ENCODE measurements at places on chromosomes 16 and 17.

GRCh38 chr16:12327971-12328726 lies 351.6 kb downstream of the SNX29 start:
- peaks cover 17% of the 10 kb centered on the region for H3K4me1 ChIP-seq
- no peaks in the 10 kb centered on the region for H3K36me3 ChIP-seq
- DNase-seq = no peak
- H3K4me3 ChIP-seq = no peak overlapping the region
- no peak overlapping the region for H3K27ac ChIP-seq
- no peaks in the 10 kb centered on the region for H3K27me3 ChIP-seq

DNA sequence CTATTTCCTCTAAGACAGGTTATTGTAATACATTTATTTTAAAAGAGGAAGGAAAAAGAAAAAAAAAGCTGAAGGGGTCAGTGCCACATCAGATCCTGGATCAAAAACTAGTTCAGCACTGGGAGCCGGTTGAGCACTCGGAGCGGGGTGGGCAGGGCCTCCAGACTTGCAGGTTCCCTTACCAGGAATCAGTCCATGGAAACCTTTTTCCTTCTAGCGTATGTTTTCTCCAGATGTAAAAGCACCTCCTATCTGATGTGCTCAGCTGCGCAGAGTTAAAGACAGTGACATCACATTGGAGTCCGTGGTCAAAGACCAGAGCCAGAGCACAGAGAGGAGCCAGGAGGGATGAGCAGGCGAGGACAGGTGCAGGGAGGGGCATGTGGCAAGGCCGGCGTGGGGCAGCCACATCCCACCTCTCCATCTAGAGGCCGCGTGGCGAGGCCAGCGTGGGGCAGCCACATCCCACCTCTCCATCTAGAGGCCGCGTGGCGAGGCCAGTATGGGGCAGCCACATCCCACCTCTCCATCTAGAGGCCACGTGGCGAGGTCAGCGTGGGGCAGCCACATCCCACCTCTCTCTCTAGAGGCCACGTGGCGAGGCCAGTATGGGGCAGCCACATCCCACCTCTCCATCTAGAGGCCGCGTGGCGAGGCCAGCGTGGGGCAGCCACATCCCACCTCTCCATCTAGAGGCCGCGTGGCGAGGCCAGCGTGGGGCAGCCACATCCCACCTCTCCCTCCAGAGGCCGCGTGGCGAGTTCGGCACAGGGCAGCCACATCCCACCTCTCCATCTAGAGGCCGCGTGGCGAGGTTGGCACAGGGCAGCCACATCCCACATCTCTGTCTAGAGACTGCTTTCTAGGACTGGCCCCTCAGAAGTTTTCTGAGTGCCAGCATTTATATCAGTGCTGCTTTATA lies 166.8 kb upstream of the CHMP6 start:
- DNase-seq = no peak
- H3K27ac ChIP-seq = no peak overlapping the region
- H3K4me3 ChIP-seq = no peak overlapping the region
- peaks cover 4% of the 10 kb centered on the region for H3K27me3 ChIP-seq
- H3K4me1 ChIP-seq = peaks cover 24% of the 10 kb centered on the region
- H3K36me3 ChIP-seq = peaks cover 17% of the 10 kb centered on the region

GRCh38 chr16:83888672-83889044 lies 10.3 kb upstream of the MLYCD start:
- H3K4me1 ChIP-seq = no peaks in the 10 kb centered on the region
- DNase-seq = no peak
- H3K27me3 ChIP-seq = peaks cover 14% of the 10 kb centered on the region
- H3K36me3 ChIP-seq = 0 out of 2 replicates have a peak, but pooled peaks cover 4% of the 10 kb centered on the region

GRCh38 chr17:62322313-62322712 lies 58.0 kb upstream of the EFCAB3 start:
- H3K4me1 ChIP-seq = no peaks in the 10 kb centered on the region
- H3K27me3 ChIP-seq = peaks cover 25% of the 10 kb centered on the region
- H3K27ac ChIP-seq = no peak overlapping the region
- no peak overlapping the region for H3K4me3 ChIP-seq
- H3K36me3 ChIP-seq = no peaks in the 10 kb centered on the region

DNA sequence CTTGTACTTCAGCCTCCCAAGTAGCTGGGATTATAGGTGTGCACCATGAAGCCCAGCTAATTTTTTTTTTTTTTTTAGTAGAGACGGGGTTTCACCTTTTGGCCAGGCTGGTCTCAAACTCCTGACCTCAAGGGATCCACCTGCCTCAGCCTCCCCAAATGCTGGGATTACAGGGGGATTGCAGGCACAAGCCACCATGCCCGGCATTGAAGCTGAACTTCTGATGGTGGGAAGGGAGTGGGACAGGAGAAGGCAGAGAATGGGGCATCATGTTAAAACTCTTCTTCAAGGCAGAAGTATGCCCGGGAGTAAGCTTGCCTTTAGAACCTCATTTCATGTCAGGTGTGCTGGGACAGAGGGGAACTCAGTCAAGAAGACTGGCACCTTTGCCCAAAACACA lies 48.6 kb upstream of the ZFHX3 start:
- peaks cover 9% of the 10 kb centered on the region for H3K27me3 ChIP-seq
- H3K4me1 ChIP-seq = no peaks in the 10 kb centered on the region
- no peak for DNase-seq
- no peak overlapping the region for H3K27ac ChIP-seq

GRCh38 chr17:60823515-60823914 lies 145.9 kb downstream of the BCAS3 start:
- no peak for DNase-seq
- peaks cover 6% of the 10 kb centered on the region for H3K4me1 ChIP-seq
- H3K36me3 ChIP-seq = no peaks in the 10 kb centered on the region
- H3K27ac ChIP-seq = no peak overlapping the region
- H3K27me3 ChIP-seq = no peaks in the 10 kb centered on the region
- no peak overlapping the region for H3K4me3 ChIP-seq

DNA sequence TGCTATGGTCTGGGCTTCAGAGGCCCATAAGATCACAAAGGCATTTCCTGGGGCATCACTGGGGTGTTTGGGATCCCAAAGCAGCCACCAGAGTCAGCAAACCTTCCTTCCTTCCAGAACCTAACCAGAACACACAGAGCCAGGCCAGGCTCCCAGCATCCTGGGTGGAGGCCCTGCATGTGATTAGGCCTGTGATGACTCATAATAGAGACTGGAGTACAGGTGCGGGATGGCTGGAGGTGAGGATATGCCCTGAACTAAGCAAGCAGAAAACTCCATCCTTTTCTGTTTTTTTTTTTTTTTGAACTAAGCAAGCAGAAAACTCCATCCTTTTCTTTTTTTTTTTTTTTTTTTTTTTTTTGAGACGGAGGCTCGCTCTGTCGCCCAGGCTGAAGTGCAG lies 17.7 kb upstream of the GFOD2 start:
- H3K27me3 ChIP-seq = no peaks in the 10 kb centered on the region
- H3K36me3 ChIP-seq = peaks cover 11% of the 10 kb centered on the region
- H3K4me3 ChIP-seq = no peak overlapping the region
- no peaks in the 10 kb centered on the region for H3K4me1 ChIP-seq

- no peak for DNase-seq
- H3K4me1 ChIP-seq = peaks cover 12% of the 10 kb centered on the region
- H3K36me3 ChIP-seq = peaks cover 26% of the 10 kb centered on the region
- H3K27me3 ChIP-seq = no peaks in the 10 kb centered on the region
- H3K4me3 ChIP-seq = no peak overlapping the region
- no peak overlapping the region for H3K27ac ChIP-seq
These were observed 10.9 kb upstream of the NT5C start for GRCh38 chr17:75142236-75142971.

GRCh38 chr17:79388556-79389295 lies 222.1 kb downstream of the RBFOX3 start:
- H3K4me3 ChIP-seq = no peak overlapping the region
- H3K36me3 ChIP-seq = 0 out of 2 replicates have a peak, but pooled peaks cover 4% of the 10 kb centered on the region
- H3K27me3 ChIP-seq = peaks cover 28% of the 10 kb centered on the region
- H3K27ac ChIP-seq = no peak overlapping the region

GRCh38 chr16:66901626-66902025 lies 17.1 kb downstream of the CDH16 start:
- H3K36me3 ChIP-seq = no peaks in the 10 kb centered on the region
- no peak overlapping the region for H3K4me3 ChIP-seq
- H3K27me3 ChIP-seq = peaks cover 9% of the 10 kb centered on the region
- H3K27ac ChIP-seq = no peak overlapping the region
- no peak for DNase-seq

DNA sequence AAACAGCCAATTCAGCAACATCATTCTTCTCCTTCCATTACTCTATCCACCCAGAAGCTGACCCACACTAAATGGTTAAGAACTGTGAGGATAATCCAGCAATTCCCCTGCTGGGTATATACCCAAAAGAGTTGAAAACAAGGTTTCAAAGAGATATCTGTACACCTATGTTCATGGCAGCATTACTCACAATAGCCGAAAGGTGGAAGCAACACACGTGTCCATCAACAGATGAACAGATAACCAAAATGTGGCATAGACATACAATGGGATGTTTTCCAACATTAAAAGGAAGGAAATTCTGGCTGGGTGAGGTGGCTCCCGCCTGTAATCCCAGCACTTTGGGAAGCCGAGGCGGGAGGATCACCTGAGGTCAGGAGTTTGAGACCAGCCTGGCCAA lies 19.9 kb downstream of the MIS12 start:
- no peak for DNase-seq
- H3K27me3 ChIP-seq = no peaks in the 10 kb centered on the region
- H3K4me3 ChIP-seq = no peak overlapping the region
- peaks cover 20% of the 10 kb centered on the region for H3K36me3 ChIP-seq
- no peak overlapping the region for H3K27ac ChIP-seq
- H3K4me1 ChIP-seq = peaks cover 25% of the 10 kb centered on the region

DNA sequence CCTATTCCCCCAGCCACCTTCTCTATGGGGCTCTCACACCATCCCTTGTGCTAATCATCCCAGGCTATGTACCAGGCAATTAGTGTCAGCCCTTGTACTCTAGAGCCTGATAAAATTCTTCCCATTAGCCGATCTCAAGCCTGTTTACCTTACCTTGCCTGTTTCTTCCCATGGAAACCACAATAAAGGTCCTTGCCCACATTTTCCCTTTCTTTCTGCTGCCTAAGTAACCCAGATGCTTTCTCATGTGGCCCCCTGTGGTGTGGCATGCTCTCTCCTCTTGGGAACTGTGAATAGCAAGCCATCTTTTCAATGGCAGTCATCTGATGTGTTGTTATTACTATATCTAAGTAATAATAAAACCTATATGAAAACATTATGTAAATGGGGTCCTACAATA lies 265.8 kb upstream of the ELAC2 start:
- H3K27me3 ChIP-seq = peaks cover 4% of the 10 kb centered on the region
- H3K27ac ChIP-seq = no peak overlapping the region
- H3K36me3 ChIP-seq = no peaks in the 10 kb centered on the region
- H3K4me1 ChIP-seq = no peaks in the 10 kb centered on the region
- no peak for DNase-seq
- no peak overlapping the region for H3K4me3 ChIP-seq

DNA sequence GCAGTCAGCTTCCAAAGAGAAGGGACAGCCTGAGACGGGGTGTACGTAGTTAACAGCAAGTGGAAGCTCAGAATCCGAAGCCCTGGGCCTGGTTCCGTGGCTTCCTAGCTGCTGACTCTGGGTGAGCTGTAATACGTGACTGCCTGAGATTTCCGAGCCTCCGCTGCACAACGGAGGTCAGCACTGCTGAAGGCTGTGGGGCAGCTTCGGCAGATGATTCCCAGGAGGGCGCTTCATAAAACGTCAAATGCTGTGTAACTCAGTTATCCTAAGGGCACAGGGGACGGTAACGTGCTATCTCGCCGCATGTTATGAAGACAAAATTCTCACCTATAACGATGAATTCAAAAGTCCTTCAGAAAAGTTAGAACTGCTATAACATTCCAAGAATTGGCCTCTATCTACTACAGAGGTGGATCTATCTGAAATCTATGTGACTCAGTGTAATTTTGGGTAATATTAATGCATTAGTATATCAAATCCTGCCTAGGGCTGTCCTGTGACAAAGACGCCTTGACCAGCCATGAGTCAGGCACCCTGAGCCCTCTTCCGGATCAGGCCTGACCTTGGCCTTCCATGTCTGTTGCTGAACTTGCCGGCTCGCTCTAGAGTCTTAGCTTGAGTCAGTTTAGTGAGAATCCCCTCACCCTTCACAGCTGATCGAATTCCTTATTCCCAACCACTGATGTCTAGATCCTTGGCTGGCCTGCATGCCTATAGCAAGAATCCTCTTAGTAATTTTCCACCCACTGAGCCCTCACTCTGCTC lies 43.5 kb downstream of the MARF1 start:
- DNase-seq = peak; percentile 11
- peaks cover 8% of the 10 kb centered on the region for H3K27me3 ChIP-seq
- peaks cover 63% of the 10 kb centered on the region for H3K36me3 ChIP-seq
- no peak overlapping the region for H3K4me3 ChIP-seq
- H3K27ac ChIP-seq = peak overlapping the region; percentile 4

DNA sequence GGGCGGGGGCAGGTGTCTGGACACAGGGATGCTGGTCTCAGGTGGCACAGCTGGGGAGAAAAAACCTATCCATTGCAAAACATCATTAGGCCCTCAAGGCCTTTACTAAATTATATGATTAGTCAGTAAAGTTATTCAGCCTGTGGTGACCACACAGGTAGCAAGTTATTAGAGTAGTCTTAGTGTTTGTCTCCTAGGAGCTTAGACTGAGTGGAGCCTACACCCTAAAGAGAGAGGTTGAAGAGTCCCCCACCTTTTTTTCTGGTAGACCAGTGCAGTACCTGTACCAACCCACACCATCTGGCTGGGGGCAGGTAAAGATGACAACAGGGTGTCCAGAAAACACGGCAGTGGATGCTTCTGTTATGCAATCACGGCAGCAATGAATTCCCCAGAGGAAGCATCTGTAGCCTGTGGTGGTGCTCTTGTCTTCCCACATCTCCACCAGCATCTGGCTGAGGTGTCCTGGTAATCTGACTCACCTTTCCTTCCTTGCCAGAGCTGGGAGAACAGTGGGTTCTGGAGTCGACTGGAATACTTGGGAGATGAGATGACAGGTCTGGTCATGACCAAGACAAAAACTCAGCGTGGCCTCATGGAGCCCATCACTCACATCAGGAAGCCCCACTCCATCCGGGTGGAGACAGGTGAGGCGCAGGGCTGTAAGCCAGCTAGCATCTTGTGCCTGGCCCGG lies 11.0 kb downstream of the MYCBPAP start:
- no peak overlapping the region for H3K4me3 ChIP-seq
- 0 out of 2 replicates have a peak, but pooled peaks cover 4% of the 10 kb centered on the region for H3K36me3 ChIP-seq
- peaks cover 16% of the 10 kb centered on the region for H3K4me1 ChIP-seq
- H3K27ac ChIP-seq = no peak overlapping the region
- peaks cover 35% of the 10 kb centered on the region for H3K27me3 ChIP-seq

DNA sequence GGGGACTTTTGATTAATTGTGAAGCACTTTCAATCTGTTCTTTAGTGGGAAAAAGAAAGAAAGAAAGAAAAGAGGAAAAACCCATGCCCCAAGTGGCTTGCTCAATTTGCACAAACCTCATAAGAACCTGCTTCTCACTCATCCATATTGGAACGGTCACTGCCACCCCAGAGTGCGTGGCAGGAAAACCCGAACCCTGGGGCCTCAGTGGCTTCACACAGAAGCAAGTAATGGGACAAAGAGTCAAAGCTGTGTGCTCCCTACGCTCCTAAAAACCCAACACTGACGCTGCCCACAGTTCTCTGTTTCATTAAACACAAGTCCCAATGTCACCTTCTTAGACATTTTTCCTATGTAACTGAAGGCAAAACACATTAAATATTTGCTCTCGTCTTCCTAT lies 1.2 kb downstream of the SLC6A4 start:
- no peak for DNase-seq
- H3K4me3 ChIP-seq = no peak overlapping the region

All from HFFc6 (cell line).